ENCODE measurements at places on chromosomes 4 and X.

DNA sequence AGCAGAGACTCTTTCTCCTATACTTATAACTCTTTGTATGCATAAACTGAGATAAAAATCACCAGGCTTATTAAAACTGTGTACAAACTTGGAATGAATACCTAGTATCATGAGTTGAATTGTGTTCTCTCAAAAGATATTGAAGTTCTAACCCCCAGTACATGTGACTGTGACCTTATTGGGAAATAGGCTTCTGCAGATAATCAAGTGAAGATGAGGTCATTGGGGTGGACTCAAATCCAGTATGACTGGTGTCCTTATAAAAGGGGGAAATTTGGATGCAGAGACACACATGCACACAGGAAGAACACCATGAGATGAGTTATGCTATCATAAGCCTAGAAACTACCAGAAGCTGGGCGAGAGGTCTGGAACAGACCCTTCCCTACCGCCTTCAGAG lies 26.2 kb downstream of the ZNF827 start:
- DNase-seq: no peak

- no peak for DNase-seq
These were observed 274.3 kb upstream of the TACR3 start for GRCh38 chr4:103994059-103994458.

GRCh38 chrX:39752815-39753214 lies 344.9 kb downstream of the BCOR start:
- no peak for DNase-seq

- no peak for DNase-seq
These were observed 251.1 kb upstream of the MAD2L1 start for GRCh38 chr4:120317713-120318112.

- DNase-seq: no peak
These were observed 239.9 kb upstream of the TEX13A start for GRCh38 chrX:105460376-105460775.

- DNase-seq: no peak
These were observed 15.3 kb upstream of the XPNPEP2 start for GRCh38 chrX:129723511-129723910.

All from hindlimb muscle (tissue), 1 donor.